ENCODE measurements at places on chromosomes 13 and 19.

DNA sequence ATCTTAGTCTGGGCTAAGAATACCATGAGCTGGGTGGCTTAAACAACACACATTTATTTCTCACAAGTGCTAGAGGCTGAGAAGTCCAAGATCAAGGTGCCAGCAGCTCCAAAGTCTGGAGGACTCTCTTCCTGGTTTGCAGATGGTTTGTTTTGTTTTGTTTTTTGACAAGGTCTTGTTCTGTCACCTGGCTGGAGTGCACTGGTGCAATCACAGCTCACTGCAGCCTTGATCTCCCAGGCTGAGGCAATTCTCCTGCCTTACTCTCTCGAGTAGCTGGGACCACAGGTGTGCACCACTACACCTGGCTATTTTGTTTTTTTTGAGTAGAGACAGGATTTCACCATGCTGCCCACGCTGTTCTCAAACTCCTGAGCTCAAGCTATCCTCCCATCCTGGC, 15.5 kb downstream of the APLP1 start:
- DNase-seq: no peak

- DNase-seq: no peak
These were observed 1.7 kb downstream of the PCDH8 start for GRCh38 chr13:52846567-52847321.

GRCh38 chr13:108346376-108346775, 76.9 kb downstream of the TNFSF13B start:
- DNase-seq: no peak

DNA sequence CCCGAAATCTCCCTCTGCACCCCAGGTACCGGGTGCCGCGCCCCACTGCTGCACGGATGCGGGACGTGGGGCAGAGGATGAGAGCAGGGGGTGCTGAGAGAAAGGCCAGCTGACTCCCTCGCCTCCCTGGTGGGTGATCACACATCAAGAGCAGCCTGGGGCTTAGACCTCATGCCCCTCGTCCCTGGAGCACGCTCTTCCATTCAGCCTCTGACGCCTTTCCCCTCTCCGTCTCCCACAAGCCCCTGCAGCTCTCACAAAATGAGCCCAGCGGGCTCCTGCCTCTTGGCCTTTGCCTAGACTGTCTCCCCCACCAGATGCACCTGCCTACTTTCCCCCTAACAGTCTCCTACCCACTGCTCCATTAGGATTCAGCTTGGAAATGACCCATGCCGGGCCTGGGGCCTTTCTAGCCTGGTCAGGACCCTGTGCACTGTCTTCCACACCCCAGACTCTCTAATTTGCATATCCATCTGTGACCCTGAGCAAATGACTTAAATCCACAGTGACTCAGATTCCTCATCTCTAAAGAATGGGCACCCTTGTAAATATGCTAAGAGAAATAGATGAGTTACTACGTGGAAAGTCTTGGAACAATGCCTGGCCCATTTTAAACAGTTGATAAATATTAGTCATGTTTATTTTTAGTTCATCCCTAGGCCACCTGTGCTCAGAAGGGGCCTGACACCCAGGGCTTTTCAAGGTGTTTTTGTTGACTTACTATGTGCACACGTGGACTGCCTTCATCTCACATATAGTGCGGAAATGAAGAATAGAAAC, 582 bp upstream of the PTPRH start:
- DNase-seq: no peak

GRCh38 chr19:12670159-12670928, 3.7 kb downstream of the WDR83 start:
- no peak for DNase-seq

- no peak for DNase-seq
These were observed 4.0 kb downstream of the PIK3R2 start for GRCh38 chr19:18156841-18157464.

GRCh38 chr13:73835138-73835721, 299.0 kb downstream of the KLF12 start:
- DNase-seq: no peak

DNA sequence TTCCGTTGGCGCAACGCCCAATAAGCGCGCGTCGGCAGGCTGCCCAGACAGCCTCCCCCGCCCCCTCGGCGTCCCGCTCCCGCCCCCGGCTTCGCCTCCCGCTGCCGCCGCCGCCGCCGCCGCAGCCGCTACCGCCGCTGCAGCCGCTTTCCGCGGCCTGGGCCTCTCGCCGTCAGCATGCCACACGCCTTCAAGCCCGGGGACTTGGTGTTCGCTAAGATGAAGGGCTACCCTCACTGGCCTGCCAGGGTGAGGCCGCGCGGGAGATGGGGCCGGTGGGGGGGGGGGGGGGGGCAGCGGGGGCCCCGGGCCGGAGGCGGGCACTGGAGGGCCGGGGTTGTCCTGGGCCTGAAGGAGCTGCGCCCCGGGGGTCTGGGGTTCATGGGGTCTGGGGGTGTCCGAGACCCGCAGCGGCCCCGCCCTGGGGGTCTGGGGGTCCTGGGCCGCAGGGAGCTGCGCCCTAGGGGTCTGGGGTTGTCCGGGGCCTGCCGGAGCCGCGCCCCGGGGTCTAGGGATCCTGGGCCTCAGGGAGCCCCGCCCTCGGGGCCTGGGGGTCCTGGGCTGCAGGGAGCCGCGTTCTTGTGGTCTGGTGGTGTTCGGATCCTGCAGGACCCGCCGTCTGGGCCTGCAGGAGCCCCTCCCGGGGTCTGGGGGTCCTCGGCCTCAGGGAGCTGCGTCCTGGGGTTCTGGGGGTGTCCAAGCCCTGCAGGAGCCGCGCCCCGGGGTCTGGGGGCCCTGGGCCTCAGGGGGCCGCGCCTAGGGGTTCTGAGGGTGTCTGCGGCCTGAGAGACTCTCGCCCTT, at the start of gene HDGFL2:
Gene HDGFL2 (plus strand): TSS at position 124 of the 801 bp plus-strand sequence. CDS start 54 bp downstream, at position 178.
- no peak for DNase-seq

DNA sequence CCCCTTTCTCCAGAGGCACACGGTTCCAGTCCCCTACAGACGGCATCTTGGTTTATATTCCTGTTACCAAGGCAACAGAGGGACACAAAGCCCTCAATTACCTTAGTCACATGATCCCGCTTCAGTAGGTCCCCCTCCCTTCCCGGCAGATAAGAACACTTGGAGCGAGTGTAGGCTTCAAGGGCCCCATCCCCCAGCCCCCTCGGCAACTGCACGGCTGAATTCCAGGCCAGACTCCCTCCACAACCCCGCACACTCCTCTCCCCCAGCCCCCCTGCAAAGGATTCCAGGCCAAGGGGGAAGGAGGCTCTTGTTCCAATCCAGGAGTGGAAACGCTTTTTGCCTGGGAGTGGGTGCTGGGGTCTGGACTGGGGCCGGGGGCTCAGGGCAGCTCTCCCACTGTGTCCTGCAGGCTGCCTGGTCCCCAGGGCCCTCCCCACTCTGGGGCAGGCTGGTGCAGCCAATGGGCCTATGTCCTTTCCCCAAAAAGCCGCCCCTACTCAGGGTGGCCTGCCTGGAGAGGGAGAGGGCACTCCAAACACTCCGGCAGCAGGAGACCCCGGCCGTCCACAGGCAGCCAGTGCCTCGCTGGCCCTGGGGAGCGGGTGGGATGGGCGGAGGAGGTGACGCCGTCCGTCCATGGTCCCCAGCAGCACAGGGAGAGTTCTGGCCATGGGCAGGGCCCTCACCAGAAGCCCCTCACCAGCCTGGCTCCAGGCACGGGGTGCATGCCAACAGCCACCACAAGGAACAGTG, 62.6 kb downstream of the MLLT1 start:
- DNase-seq: no peak

GRCh38 chr19:30375553-30376031, 3.4 kb downstream of the ZNF536 start:
- no peak for DNase-seq

DNA sequence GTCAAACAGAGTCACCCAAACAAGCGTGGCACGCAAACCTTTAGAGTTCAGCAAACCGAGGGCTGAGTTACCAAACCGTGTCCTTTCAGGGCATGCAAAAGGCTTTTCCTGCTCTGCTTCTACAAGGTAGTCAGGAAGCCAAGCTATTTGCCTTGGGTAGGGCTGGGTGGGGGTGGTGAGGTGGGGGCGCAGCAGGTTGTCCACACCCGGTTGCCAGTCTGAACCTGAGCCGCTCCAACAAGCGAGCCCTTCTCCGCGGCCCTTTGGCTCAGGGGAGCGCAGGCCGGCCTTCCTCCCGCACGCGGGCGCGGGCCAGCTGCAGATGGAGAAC, 347 bp upstream of the CLDN10 start:
- DNase-seq: no peak

GRCh38 chr13:30354493-30355383, 47.4 kb upstream of the KATNAL1 start:
- no peak for DNase-seq

DNA sequence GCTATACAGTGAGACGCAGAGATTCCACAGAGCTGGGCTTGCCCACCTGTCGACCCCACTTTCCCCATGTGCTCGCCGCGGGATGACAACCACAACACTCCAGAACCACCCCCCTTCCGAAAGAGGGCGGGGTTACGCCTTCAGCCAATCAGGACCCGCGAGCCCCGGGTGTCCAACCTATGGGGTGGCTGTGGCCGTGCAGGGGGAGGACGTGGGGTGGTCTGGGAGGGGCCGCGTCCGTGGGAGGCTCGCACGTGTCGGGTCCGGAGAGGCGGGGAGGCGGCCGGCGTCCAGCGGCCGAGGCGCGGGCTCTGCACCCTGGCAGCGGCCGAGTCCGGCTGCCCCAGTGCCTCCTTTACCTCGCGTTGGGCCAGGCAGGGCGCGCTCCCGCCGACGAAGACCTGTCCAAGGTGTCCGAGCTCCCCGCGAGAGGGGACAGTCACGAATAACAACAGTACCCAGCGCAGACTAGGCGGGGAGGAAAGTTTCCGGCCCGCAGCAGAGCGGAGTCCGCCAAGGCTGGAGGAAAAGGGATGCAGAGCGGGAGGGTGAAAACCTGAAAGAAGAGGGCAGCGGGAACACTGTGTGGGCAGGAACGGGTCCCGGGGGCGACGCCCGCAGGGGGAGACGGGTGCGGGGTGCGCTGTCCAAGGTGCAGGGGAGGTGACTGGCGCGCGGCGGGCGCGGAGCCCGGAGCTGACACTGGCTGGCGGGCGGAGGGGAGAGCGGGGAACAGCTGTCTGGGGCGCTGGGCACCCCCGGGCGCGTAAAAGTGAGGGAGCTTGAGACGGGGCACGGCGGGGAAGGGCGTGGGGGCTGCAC, 911 bp downstream of the ENOX1 start:
- DNase-seq: no peak

- no peak for DNase-seq
These were observed 88.7 kb upstream of the UBL3 start for GRCh38 chr13:29939158-29939557.

DNA sequence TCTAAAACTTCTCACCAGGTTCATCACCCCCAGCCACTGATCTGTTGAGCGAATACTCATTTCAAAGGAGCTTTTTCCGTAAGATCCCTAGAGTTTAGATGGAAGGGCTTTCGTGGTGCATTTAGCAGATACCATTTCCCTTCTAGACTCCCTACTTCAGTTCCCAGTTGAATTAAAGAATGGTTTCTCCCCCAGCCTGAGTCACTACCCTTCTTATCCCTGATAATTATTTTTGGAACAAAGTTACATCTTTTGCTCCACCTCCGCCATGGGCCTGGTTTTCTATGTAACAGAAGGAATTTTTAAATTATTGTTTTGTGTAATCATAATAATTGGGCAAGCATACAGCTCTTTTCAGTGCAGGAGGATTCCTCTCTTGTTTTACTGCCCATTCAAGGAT, 22.0 kb downstream of the USPL1 start:
- no peak for DNase-seq

GRCh38 chr13:25372284-25373081, 709 bp downstream of the ATP8A2 start:
- no peak for DNase-seq

GRCh38 chr19:18501351-18501750, 20.5 kb downstream of the ELL start:
- DNase-seq: no peak

DNA sequence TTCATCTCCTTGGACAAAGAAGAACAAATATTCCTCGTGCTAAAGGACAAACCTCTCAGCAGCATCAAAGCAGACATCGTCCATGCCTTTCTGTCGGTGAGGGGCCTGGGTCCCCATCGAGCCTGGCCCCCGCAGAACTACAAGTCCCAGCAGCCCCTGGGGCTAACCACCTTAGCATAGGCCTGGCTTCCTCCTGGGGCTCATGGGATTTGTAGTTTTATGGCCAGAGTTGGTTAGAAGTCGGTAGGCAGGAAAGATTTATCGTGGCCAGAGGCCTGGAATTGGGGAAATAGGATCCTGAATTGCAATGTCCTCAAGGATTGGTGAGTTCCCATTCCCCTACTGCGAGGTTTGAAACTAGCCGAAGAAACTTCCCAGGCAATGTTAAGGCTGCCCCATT, 19.6 kb downstream of the TMEM150B start:
- DNase-seq: no peak

DNA sequence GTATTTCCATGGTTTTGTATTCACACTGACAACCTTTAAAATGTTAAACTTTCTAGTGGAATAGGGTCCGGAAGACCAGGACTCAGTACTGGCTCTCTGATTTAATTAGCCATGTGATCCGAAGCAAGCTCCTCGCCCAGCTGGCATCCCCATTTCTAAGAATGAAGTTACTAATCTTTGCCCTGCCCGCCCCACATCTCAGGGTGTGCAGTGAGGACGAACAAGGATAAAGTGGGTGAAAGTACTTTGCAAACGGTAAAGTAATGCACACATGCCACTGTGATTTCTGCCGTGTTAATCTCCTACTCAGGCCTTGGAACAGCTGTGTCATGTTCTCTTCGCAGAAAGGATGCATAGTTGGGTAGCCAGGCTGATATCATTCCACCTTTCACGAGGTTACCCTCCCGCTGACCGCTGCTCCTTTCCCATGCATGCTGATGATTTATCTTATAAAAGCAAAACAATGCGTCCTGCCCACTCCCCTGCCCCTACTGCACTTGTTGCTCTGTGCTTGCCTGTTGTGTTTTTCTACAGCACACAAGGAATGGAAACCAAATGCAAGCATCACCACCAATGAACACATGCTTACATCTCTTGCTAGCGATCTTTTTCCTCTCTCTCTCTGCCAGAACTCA, 539.0 kb downstream of the EFNB2 start:
- DNase-seq: no peak

DNA sequence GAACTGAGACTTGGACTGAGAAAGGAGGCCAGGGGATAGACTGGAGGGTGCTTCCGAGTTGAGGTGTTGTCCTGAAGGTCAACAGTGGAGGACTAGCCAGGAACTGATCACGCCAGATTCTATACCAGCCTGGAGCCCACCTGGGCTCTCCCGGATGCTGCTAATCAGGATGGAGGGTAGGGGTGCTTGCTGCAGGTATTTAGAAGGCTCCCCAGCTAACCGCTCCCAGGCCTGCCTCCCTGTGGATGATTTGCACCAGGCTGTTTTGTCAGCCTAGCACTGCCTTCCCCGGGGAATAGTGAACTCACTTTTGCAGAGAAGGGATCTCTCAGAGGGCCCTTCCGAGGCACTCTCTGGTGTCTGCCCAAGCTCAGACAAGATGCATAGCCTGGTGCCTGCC, 60.5 kb upstream of the KCTD15 start:
- no peak for DNase-seq

GRCh38 chr19:49807058-49807903, 5.8 kb downstream of the FUZ start:
- DNase-seq: no peak

DNA sequence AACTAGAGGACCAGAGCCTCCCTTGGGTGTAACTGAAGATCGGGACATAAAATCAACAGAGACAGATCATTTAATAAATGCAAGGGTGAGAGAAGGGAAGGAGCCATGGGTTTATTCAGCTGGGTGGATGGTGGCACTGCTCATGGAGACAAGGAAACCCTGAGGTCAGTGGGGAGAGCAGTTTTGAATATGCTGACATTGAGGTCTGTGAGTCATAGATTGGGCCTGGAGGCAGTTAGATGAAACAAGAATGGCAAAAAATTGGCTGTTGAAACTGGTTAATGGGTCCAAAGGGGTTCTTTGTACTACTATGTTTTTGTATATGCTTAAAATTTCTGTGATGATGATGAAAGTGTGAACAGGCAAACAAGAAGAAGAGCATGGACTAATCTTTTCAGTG, 5.1 kb upstream of the GTF3A start:
- DNase-seq: no peak

Data from stimulated activated CD8-positive, alpha-beta memory T cell treated with anti-CD3 and anti-CD28 coated beads, Interleukin-4, amount 100 ng/mL, for 1 hour (primary cell).